ENCODE measurements at places on chromosomes 5 and 9.

DNA sequence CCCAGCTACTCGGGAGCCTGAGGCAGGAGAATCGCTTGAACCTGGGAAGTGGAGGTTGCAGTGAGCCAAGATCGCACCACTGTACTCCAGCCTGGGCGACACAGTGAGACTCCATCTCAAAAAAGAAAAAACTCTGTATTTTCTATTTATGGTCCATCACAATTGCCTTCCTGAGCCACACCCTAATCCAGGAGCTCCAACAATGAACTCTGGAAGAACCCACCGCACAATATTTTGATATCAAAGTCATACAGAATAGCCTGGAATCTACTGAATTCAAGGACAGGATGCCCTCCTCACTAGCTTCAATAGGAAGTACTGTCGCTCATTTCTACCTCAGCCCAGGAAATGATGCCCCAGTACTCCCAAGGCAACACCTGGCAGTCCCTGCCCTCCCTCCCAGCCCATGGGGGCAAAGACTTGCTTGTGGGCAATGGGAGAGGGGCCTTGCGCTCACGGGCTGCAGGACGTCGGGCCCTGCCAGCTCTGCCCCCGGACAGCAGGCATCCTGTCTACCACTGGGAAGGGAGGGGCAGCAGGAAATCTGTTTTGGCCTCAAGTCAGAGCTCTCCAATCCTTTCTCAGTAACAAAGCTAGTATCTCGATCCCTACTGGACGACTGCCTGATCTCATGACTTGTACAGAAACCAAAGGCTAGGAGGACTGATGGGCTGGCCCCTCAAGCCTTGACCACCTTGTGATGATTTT is 19.7 kb downstream of the UBAC1 start:
- no peak for DNase-seq

GRCh38 chr5:92758552-92758951 is 822.5 kb downstream of the NR2F1-AS1 start:
- no peak for DNase-seq

- no peak for DNase-seq
Observed at GRCh38 chr5:159777049-159777660, 139.1 kb upstream of the ADRA1B start.

DNA sequence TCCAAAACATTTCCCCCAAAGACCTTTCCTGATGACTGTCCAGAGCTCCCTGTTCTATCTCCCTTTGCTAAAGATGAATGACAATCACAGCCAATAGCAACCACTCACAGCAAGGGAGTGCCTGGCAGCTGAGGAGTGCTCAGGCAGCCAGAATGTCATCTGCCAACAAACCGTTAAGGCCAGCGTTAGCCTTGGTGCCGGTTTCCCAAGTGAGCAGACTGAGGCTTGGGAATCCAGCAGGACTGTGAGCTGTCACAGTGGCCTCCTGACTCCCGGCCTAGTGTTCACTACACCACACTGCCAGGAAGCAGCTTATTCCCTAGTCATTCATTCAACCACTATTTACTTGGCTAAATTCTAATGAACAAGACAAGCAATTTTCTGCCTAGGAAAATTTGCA is 24.7 kb downstream of the STK10 start:
- no peak for DNase-seq

DNA sequence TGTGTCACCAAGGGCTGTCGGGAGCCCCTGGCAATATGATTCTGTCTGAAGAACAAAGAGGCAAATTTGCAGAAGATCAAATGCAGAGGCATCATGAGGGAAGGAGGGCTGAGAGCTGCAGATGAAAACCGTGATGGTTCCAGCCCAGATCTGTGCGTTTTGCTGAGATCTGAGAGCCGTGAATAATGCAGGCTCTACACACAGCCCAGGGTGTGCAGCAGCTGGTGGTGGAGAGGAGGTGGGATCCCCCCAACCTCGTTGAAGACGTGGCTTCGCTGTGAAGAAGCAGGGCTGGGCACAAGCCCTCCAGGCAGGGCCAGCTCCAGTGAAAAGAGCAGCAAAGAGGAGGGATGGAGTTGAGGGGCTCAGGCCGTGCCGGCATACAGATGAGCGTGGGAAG is 75.5 kb downstream of the TSPAN17 start:
- no peak for DNase-seq

DNA sequence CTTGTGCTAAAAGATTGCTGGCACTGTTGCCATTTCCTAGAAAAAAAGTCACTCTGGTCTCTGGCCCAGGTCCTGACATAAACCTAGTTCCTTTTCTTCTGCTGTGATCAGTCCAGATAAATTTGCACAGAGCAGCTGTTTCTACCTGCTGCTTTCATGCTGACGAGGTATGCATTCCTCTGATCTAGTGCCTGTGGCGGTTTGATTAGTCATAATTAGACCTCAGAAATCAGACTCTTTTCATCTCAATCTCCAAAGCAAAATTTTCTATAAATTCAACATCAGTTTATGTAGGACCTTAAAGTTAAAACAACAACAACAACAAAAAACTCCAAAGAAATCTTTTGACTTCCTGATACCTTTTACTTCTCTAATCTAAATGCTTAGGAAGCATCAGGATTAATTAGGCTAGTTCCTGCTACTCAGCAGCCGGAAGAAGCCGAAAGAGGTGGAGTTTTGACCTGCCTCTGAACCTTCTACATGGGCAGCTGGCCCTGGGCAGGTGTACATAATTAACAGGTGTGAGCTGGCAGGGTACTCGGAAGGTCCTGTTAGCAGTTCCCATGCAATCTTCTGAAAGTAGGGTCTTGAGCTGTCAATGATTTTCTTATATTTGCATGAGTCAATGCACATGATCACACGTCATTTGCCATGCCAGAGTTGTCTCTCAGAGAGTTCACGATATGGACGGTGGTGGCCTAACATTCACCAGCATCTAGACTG is 83.3 kb upstream of the CCDC112 start:
- DNase-seq = no peak

DNA sequence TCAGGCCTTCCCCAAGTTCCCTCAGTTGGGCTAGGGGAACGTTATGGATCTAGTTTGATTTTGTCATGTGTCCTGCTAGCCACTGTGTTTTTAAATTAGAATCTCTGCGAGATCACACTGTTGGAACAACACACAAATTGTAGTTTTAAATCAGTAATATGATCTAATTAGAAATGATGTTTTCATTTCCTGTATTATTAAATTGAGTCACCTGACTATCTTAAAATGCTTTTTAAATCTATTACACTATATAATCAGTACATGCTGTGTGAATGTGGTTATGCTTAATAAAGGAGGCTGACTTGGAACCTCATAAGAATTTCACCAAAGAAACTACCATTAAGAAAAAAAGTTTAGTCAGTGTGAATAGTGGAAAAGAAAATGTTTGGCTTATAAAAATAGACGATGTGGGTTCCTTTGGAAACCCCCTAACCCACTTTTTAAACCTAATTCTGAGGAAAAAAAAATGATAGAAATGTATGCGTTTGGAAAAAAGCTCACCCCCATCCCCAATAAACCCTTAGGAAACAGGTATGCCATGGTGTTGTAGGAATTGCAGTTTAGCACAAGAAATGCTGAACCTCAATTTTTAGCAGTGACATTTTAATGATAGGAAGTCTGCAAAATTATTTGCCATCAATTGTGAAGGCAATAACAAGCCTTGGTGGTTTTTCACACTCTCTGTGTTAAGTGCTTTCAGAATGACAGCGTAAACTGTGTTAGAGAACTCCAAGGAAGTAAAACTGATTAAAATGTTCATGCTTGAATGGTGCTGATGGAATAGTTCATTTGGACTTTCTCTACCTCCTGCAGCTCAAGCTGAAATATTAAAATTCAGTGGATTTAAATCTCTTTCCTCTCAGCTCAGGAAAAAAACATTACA is 59.0 kb downstream of the TLE4 start:
- no peak for DNase-seq

GRCh38 chr9:88692827-88693226 is 157.8 kb downstream of the NXNL2 start:
- no peak for DNase-seq

GRCh38 chr9:126459126-126459525 is 132.5 kb downstream of the MVB12B start:
- DNase-seq = no peak

GRCh38 chr5:40502736-40503135 is 177.0 kb upstream of the PTGER4 start:
- DNase-seq = no peak

DNA sequence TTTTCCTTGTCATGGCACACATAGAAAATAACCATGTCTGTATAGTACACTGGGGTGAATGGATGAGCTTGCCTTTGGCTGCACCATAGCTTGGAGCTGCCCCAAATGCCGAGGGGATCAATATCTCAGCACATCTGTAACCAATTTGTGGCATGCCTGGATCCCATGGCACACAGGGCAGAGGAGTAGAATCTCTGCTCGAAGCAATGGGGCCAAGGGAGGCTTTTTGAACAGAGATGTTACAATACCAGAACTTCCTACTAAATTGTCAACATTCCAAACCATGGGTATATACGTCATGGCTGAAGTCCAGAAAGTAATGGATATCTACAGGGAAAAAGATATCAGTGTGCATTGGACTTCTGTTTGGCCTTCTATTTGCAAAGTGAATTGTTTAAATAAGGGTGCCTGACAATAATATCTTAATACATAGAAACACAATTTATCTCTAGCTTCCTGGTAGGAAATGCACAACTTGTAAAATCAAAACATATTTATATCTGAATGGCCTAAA is 39.0 kb downstream of the ESM1 start:
- DNase-seq = no peak

- DNase-seq = no peak
Observed at GRCh38 chr5:149544028-149544420, 7.2 kb downstream of the CSNK1A1 start.

- DNase-seq = no peak
Observed at GRCh38 chr5:173472164-173472563, 143.9 kb upstream of the STC2 start.

GRCh38 chr5:36202521-36202961 is 39.2 kb downstream of the NADK2 start:
- no peak for DNase-seq

DNA sequence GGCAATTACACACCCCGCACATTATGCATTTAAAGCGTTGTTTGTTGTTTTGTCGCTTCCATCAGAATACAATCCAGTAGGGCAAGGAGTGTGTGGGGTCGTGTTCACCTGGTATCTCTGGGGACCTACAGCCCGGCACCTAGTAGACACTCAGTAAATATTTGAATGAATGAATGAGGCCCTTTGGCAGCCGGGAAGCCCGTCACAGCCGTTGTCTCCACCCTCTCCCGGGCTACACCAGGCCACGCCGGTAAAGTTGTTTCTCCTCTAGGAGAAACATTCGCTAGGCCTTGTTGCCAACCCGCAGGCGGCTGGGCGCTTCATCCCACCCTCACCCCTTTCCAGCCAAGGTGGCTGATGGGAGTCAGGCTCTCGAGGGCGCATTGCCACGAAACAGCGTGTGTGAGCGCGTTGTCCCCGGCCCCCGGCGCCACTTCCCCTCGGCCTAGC is 876 bp upstream of the JAK2 start:
- no peak for DNase-seq

DNA sequence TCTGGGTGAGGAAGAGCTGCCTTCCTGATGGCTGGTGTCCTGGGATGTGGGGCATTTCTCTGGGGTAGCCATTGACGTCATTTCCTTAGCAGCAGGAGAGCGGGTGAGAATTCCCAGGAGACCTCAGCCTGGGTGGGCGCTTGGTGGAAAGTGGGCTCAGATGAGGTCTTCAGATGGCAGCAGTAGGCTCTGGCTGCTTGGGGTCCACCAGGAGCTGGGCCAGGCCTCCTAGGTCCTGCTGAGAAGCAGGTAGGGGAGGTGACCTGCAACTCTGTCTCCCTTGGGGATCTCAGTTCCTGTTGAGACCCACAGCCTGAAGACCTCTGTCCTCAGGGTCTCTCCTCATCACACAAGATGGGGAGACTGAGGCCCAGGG is 31.5 kb downstream of the FAM163B start:
- DNase-seq = no peak

- DNase-seq = no peak
Observed at GRCh38 chr5:98540056-98540455, 233.4 kb upstream of the RGMB start.

- DNase-seq = no peak
Observed at GRCh38 chr9:34378376-34379060, 1.8 kb upstream of the MYORG start.

- no peak for DNase-seq
Observed at GRCh38 chr9:91908293-91908623, 41.8 kb downstream of the ROR2 start.

Data from stimulated activated CD8-positive, alpha-beta memory T cell treated with anti-CD3 and anti-CD28 coated beads, Interleukin-15, amount 100 ng/mL, for 4 hours (primary cell).